ENCODE measurements at places on chromosomes 6 and 20.

DNA sequence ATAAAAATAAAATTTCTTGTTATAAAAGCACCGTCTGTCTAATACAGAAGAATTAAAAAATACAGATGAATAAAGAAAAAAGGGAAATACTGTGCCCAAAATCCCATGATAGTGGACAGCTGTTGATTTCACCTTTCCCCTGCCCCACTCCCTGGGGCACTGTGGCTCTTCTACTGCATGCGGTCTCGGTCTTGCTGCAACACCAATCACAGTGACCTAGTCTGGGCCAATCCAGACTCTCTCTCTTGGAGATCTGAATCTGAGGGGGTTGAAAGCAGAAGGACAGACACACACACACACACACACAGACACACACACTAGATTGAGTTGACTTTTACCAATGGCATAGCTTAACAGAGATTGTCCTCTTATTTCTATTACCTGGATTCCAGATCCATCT is 70.5 kb upstream of the FYN start:
- no peak for DNase-seq

- no peak for DNase-seq
Observed at GRCh38 chr20:37669062-37669772, 24.6 kb upstream of the CTNNBL1 start.

GRCh38 chr6:109002051-109002697 is 92.5 kb downstream of the SESN1 start:
- DNase-seq = no peak

DNA sequence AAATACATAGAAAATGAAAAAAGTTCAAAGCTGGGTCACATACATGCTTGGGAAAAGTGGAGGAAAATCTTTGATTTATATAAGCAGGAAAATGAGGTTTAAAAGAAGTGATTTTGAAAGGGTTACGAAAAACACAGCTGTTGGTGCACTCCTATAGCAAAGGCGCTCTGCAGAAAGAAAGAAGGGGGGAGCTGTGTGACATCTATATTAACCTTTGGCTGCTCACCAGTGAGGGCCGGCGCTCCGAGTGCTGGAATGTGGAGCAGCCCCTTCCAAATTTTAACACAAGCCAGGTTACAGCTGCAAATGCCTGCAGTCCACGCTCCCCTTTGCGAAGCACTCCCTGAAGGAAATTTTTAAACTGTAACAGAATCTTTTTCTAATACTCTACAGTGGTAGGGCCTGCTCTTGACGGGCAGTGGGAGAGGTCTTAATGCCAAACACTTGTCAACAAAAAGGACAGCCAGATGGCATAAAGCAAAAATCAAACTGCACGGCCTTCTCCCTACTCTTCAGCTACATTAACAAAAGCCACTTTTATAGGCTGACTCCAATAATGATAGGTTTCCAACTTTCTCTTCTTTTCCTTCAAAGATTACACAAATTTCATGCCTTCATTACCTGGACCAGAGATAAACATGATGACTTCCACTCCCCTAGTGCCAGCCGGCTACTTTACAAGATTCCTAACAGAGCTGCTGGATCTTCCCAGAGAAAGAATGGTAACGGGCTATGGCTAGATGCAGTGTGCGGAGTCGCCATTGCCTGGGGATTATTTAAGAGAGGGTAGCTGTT is 4.8 kb downstream of the BMP7 start:
- DNase-seq = no peak

GRCh38 chr6:119076173-119076572 is 2.3 kb downstream of the FAM184A start:
- no peak for DNase-seq

GRCh38 chr6:7770111-7770510 is 44.2 kb downstream of the BMP6 start:
- DNase-seq = no peak

- no peak for DNase-seq
Observed at GRCh38 chr6:127796713-127797112, 104.1 kb downstream of the THEMIS start.

GRCh38 chr6:41181566-41181965 is 18.6 kb upstream of the TREM2 start:
- DNase-seq = no peak

DNA sequence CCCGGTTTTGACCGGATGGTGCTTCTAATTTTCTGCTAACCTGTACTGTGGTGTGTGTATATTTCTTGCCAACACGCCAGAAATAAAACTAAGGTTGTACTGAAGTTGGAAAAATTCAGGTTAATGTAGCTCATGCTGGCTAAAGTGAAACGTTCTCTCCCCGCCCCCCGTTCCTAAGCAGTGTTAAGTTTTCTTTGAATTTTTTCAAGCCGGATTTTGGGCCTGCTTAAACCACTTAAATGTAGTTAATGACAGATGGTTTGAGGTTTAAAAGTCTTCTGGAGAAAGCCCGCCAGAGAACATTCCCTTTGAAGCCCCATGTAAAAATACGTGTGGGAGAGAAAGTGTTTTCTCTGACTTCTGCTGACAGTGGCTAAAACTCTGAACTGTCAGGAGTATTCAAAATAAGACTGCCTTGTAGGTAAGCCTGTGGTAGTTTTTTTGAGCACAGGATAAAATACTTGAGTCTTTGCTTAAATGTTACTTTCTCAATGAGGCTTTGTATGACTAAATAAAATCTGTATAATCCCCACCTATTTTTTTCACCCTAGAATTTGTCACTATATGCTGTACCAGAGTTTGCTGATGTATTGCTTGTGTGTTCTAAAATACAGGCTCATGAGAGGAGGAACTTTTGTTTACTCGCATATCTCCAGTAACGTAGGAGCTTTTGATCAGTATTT is 101.3 kb downstream of the OR2B2 start:
- no peak for DNase-seq

- DNase-seq = no peak
Observed at GRCh38 chr6:166423051-166423745, 40.5 kb upstream of the MPC1 start.

DNA sequence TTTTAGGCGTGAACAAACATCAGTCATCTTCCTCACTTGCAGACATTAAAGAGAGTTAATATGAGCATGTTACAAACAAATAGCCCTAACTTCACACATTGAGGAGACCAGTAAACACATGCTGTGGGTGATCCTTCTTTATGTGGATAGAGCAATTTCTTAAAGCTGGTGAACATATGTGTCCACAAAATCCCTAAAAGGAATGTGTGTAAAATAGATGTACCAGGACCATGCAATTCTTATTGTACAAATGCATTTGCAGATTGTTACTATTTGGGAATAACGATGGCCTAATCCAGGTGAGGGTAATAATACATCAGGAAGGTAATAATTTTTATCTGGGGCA is 228.9 kb downstream of the ALDH8A1 start:
- DNase-seq = no peak

GRCh38 chr20:49669601-49670189 is 44.0 kb downstream of the B4GALT5 start:
- DNase-seq = no peak

DNA sequence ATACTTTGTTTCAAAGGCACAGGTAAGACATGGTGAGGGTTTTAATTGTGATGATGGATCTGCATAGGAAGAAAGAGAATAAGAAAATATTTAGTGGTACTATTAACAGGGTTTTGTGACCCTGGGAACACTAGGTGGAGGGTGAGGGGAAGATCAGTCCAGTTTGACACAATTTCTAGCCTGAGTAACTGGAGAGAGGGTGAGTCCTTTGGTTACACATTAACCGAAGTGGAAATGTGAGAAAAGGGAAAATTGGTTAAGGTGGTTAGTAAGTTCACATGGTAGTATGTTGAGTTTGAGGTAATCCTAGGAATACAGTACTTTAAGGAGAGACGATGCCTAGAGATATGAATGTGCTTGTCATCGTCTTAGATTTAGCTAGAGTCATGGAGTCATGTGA is 54.8 kb upstream of the POU3F2 start:
- no peak for DNase-seq

- no peak for DNase-seq
Observed at GRCh38 chr6:83132121-83132520, 60.9 kb downstream of the PGM3 start.

DNA sequence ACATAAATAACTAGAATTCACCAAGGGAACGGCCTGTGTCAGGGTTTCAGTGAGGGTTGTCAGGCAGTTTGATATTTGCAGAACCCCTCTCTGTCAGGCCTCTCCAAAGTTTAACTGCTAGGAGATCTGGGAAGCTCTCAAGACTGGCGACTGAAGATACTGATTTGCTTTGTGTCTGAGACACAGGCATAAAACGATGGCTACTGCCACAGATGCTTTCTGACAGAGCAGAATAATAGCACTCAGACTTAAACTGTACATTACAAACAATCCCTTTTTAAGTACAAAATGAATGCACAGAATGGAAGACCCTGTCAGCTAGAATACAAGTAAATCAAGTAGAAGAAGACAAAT is 7.2 kb upstream of the ATXN1 start:
- DNase-seq = no peak

DNA sequence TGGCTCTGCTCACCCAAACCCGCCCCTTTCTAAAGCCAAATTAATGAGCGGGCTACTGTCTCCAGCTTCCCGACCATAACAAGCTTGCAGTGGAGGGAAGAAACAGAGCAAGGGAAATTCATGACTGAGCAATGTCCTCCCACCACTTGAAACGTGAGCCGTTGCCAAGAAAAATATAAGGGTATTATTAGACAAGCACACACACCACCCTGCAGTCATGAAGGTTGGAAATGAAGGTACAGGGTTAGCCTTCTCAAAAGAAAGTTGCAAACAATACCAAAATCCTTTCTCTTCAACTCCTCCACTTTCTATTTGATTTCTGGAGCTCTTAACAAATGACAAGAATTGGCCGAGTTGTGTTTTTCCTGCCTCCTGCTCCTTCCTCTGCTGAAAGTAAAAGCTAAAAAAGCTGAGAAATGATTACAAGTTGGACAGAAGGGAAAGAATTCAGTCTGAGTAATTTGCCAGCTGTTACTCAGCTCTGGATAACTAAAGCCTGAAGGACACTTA is 151.1 kb upstream of the B3GAT2 start:
- DNase-seq = no peak

DNA sequence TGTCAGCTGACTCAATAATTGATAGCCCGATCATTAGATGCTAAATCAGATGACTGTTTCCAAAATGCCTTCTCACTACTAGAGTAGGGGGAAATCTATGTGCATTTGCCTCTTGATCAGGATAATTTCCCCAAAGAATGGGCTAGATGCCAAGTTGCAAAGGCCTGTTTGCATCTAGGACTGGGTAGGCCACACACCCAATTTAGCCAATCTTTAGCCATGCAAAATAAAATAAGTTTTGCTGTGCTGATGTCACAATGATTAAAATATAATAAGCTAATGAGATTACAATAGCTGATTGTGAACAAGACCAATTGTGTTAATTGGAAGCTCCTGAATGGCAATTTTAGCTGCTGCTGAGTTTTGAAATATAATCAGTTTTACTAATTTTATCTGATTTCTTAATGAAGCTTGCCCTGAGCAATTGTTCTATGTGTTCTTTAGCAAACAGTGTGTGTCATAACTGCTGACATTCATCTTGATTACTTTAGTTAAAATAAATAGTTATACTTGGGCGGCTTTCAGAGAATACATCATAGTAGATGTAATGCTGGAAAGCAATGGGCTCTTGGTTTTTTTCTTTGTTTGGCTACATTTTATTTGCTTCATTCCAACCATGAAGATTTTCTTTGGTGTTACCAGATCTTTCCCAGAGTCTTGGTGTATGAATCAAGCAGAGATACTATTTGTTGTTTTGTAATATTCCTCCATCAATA is 973.2 kb upstream of the SLC35B3 start:
- DNase-seq = no peak

- no peak for DNase-seq
Observed at GRCh38 chr20:38205001-38205400, 39.9 kb upstream of the TGM2 start.

- DNase-seq = no peak
Observed at GRCh38 chr6:149268768-149269167, 48.7 kb upstream of the TAB2 start.

GRCh38 chr6:29964518-29964886 is 22.2 kb downstream of the HLA-A start:
- no peak for DNase-seq

DNA sequence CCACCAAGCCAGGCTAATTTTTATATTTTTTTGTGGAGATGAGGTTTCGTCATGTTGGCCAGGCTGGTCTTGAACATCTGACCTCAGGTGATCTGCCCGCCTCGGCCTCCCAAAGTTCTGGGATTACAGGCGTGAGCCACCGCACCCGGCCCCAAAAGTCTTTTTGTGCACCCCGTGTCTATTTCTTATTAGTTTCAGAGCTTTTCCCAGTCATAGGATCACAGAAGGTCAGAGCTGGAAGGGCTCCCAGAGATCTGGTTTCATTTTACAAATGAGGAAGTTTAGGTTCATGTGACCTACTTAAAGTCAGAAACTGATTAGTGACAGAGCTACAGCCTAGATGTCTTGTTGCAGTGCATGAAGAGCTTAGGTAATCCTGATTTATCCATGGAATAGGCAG is 1.6 kb upstream of the OGFRL1 start:
- no peak for DNase-seq

- DNase-seq = no peak
Observed at GRCh38 chr20:54067606-54068174, 2.7 kb downstream of the BCAS1 start.

GRCh38 chr6:48541649-48542048 is 430.7 kb upstream of the PTCHD4 start:
- no peak for DNase-seq

DNA sequence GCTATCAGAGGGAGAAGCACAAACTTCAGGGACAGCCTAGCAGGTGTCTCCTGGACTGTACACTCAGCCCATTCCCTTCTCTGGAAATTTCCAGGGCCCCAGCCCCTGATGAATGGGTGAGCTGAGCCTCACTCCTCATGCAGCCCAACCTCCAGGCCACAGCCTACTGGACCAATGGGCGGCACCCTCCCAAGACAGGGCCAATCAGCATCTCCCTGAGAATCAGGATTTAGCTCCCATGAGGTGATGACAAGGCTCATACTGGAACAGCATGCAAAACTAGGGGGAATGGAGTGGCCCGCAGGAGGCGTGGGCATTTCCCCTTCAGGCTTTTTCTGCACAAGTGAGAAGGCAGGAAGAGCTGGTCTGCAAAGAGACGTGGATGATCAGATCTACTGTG is 29.0 kb downstream of the NFATC2 start:
- no peak for DNase-seq

DNA sequence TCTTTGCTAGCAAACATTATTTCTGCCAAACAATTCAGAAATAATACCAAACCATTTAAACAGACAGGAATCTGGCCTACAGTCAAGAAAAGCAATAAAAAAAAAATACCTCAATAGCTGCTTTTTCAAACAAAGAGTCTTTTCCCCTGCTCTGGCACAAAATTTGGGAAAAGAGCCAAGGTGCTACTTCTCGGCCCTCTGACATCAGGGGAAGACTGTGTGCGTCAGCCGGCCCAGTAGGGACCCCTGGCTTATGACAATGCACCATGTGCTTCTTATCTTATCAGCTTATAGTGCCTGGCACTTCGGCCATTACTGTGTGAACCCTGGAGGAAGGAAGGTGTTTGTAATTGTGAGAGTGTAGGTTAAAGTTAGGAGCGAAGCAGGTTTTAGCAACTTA is 89.4 kb downstream of the PDE10A start:
- no peak for DNase-seq

DNA sequence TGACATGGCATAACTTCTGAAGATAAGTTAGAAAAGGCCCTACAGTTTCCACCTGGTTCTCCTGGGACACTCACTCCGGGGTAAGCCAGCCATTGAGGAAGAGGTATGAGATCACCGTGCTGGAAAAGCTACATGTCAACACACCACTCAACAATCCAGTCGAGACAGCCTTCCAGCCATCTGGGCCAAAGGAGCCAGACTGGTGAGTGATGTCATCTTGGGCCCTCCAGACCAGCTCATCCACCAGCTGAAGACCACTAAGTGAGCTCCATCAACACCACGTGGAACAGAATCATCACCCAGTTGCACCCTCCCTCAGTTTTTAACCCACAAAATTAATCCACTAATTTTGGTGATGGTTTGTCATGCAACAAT is 32.3 kb upstream of the RSPO4 start:
- DNase-seq = no peak
